Adipose tissue (tissue), 3 donors: ENCODE measurements at places on chromosomes 1 and 21. TPM values are rescaled to one million over a fixed set of nuclear protein-coding genes. Genes with fewer than 3 reads are reported as not detected.

PADI2 gene
- polyA plus RNA-seq: 1.2 TPM

FMO5 gene
- polyA plus RNA-seq: 8.2 TPM

KCNE2 gene
- polyA plus RNA-seq: not detected

SZRD1 gene
- 93.6 TPM for polyA plus RNA-seq
